ENCODE measurements at places on chromosomes 7 and 10.

GRCh38 chr7:4267341-4268039, 414.6 kb upstream of the FOXK1 start:
- DNase-seq, result no peak

- DNase-seq, result no peak
Observed at GRCh38 chr10:29805134-29805723, 170.5 kb upstream of the SVIL start.

GRCh38 chr7:80675090-80675489, 36.6 kb downstream of the CD36 start:
- DNase-seq, result no peak

DNA sequence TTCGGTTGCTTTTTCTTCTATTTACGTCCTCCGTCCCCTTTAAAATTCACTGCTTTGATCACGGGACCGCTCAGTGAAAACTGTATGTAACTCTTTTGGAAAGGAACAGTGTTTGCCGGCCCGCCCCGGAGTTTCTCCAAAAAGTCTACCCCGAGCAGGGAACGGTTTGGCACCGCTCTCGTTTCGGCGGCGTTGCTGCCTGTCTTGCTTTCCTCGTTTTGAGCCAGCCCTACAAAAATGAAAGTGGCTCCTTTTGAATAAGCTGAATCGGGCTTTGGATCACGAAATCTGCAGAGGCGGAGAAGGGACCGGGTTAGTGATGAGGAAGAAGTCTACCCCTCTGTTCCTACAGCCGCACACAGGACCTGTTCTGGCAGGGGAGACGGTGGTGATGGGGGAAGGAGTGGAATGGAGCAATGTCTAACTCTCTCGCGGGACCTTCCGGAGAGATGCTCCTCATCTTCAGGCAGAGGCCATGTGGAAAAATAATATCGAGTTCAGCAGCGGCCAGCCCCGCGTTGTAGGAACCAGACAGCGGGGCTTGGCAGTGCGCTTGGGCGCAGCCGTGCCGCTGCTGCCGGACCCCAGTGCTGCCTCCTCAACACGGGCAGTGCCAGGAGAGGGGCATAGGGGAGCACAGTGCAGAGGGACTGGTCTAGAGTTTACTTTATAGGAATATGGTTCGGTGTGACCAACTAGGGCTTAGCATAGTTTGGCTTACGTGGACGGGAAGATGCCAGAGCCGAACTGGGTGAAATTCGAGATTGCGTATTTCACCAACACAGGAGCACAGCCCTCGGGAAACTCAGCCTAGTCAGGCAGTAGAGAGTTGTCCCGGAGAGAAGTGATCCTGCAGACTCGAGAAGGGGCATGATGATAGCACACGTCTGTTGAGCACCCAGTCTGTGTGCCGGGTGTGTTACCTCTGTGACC, 1.4 kb downstream of the HTRA1 start:
- no peak for DNase-seq

DNA sequence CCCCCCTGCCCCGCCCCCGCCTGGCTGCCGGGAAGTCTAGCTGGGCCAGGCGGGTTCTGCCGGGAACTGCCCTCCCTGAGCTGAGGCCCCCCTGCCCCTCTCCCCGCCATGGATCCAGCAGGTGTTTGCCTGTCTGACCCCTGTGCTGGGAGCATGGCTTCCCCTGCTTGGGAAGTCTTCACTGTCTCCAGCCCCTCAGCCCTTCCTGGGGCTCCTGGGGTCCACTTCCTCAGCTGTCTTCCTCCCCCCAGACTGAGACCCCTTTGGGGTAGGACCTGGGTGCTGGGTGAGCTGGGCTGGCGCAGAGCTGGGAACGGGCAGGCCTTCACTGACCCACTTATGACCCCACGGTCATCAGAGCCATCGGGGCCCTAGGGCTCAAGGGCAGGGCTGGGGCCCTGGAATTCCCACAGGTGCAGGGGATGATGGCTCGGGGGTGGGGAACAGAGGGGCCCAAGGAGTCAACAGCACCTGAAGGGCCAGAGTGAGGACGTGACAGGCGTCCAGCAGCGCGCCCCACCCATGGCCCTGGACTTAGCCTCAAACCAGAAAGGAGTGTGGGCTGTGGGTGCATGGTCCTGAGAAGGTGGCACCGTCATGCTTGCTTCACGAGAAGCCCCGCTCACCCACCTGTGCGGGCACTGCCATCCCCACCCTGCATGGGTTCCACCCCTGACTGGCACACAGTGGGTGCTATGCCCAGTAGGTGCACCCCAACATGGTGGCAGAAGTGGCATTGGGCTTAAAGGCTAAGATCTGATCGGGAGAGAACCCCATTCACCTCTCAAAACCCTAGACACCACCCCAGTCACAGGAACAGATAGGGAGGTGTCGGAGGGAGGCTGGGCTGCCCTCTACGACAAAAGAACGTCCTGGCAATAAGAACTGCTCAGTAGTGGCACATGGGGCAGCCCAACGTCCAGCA, 16.2 kb upstream of the TNRC18 start:
- no peak for DNase-seq

- DNase-seq, result no peak
Observed at GRCh38 chr7:111006040-111006439, 84.9 kb upstream of the LRRN3 start.

DNA sequence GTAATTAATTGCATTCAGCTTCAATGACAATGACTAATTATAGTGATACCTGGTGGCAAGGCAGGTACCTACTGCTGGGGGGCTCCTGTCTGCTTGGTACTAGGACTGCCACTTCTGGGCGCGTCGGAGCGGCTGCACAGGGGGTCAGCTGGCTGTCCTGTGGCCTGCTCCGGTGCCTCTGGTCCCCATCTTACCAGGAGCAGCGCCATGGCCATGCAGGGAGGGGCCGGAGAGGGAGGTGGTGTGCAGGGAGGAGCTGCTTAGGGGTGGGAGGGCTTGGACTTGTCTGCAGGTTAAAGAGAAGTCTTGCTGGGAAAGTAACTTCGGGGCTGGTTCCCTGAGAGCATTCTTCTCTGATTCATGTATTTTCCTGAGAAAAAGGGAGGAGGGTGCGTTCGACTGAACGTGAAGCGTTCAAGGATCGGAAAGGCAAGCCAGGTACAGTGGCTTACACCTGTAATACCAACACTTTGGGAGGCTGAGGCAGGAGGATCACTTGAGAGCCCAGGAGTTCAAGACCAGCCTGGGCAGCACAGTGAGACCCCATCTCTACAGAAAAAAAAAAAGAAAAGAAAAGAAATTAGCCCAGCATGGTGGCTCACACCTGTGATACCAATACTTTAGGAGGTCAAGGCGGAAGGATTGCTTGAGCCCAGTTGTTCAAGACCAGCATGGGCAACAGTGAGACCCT, 15.4 kb downstream of the CUX1 start:
- no peak for DNase-seq

- no peak for DNase-seq
Observed at GRCh38 chr7:92813390-92814024, 22.9 kb downstream of the CDK6 start.

DNA sequence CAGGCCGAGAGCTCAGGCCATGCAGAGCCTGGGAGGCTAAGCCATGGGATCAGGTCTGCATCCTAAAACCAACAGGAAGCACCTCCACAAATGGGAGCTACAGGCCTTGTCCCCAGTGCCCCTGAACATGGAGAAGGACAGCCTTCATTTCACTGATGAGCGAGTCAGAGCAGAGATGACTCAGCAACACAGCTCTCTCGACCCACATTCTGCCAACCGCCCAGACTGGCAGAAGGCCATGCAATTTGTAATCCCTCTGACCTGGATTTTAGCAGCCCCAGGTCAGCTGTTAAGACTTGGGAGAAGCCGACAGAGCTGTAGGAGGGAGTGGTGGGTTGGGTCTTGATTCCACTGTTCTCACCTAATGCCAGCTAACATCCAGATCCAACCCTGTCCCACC, 25.5 kb downstream of the VOPP1 start:
- no peak for DNase-seq

DNA sequence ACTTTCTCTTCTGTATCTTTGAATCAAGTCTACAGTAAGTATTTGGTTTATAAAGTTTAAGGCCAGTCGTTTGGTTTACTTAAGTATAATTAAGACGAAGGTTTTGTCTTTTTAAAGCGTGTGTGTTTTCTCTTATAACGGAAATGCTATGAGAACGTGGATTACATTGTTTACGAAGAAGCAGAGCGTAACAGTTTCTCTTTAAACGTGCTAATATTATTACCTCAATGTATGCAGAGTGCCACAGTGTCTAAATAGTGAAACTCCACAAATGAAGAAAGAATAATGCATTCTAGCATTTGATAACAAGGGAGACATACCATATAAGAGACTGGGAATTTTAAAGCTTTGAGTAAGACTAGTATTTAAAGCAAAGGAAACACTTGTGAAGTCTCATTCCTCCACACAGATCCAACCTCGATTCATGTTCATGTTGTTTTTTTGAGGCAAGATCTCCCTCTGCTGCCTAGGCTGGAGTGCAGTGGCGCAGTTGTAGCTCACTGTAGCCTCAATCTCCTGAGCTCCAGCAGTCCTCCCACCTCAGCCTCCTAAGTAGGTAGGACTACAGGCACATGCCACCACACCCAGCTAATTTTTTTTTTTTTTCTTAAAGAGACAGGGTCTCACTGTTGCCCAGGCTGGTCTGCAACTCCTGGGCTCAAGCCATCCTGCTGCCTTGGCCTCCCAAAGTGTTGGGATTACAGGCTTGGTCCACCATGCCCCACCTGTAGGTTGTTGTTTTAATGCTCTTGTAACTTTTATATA, 75.1 kb downstream of the ANKRD61 start:
- DNase-seq, result no peak

DNA sequence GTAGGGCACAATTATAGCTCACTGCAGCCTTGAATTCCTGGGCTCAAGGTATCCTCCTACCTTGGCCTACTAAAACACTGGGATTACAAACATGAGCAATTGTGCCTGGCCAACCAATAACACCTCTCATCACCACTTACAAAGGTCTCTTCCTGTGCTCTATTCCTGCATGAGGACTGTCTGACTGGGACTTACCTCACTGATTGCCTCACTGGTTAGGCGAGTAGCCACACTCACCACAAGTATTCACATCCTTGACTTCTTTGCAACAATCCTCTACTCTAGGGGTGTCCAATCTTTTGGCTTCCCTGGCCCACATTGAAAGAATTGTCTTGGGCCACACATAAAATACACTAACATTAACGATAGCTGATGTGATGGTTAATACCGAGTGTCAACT, 22.6 kb upstream of the PDIA4 start:
- DNase-seq, result no peak

DNA sequence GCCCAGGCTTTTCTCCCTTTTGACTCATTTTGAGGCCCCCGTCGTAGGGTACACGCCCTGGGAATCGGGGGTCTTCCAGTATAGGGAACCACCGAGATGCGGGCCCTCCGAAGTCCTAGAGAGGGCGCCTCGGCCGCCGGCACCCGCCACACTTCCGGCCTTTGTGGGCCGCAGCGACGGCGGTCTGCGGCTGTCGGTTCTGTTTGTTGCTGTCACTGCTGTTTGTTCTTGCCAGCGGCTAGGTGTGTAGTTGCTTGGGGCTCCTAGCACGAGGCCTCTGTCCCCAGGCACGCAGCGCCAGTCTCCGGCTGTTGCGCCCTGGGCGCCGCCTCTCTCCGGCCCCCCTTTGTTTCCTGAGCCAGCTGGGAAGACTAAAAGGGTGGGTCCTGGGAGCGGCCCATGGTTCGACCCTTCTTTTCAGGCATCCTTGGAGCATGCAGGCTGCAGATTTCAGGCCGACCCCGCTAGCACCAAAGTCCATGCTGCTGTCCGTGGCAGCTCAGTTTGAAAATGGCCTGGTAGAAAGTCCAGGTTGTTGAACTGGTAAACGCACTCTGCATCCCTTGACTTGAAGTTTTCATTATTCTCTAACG, 17.8 kb upstream of the ZKSCAN1 start:
- DNase-seq, result no peak

GRCh38 chr7:131197920-131198615, 129.6 kb upstream of the MKLN1 start:
- no peak for DNase-seq

DNA sequence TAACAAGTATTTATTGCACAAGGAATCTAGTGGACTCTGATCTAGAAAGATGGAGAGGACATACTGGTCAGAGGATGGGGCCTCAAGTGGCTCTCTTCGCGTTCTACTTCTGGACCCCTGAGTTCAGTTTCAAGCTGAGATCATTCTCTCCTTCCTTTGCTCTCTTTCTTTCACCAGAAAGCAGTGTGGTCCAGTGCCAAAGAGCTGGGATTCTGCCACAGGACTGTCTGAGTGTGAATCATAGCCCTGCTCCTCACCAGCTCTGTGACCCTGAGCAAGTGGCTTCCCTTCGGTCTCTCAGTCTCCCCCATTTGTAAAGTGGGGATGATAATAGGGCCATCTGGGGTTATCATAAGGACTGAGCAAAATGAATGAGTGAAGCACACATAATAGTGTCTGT, 715.2 kb downstream of the SUGCT start:
- no peak for DNase-seq

DNA sequence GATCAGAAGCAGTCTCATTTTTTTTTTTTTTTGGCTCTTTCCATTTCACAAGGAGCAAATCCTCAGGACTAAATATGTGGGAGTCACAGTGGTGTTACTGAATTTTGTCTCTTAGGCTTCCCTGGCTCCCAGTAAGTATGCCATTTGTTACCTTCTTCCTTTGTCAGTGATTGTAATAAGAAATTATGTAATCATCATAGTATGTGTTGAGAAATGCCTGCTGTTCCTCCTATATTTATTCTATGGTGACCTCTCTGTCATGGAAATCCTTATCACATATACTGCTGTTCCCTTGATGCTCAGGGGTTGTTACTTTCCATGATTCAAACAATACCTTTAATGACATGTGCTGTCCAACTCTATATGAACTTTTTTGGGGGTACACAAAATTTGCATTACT, 4.8 kb upstream of the OR9A4 start:
- no peak for DNase-seq

- no peak for DNase-seq
Observed at GRCh38 chr10:86164174-86164774, 202.3 kb downstream of the GRID1 start.

DNA sequence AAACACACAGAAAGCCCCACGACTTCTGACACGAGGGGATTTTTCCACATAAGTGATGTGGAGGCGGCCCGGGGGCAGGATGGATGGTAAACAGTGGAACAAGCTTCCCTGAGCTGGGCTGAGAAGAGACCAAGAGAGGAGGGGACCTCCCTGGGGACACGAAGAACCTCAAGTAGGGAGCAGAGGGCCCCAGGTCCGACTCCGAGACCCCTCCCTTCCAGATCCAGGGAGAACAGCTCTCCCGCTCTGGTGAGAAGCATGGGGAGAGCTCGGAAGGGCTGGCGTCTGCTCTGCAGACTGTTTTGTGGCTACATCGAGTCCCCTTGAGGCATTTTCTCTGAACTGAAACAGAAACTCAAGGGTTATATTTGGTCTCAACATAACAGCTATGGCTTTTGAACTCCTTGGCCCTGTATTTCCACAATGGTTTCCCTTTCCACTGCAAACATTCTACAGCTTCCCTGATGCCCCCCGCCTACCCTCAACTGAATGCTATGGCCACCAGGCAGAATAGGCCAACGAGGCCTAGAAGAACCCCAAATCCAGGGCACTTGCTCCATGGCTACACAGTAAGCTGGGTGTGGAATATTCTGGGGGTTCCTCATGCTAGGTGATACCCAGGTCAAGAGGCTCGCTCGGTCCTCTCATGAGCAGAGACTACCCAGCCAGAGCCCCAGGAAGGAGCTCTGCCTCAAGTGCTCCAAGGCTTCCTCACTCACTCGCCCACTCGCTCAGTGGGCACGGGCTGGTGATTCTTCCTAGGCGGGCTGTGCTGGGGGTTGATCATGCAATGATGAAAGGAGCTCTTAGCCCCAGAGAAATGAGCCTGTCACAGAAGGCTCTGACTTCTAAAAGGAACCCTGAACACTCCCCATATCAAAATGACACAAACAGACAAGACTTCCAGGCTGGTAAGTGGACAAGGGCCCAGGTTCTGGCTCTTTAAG, 47.5 kb downstream of the FAM53B start:
- no peak for DNase-seq

- DNase-seq, result no peak
Observed at GRCh38 chr10:71648933-71649320, 70.7 kb downstream of the C10orf105 start.

- DNase-seq, result no peak
Observed at GRCh38 chr10:133070810-133071209, 16.9 kb upstream of the ADGRA1 start.
